ENCODE measurements at places on chromosomes 7 and 10.

DNA sequence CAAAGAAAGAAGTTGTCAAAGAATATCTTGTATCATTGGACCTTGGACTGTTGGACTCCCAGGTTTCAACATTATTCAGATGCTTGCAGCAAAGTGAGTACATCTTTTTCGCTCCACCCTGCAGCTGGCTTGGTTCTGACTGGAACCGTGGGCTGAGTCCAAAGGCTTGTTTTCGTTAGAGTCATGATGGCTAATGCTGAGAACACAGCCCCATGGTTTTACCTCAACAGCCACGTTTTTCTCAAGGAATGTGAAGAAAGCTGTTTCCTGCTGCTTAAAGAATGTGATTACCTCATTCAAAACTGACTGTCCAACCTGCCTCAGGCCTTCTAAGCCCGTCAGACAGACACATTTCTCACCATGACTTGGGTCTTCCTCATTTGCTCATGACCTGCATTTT lies 69.5 kb downstream of the STEAP1B start:
- DNase-seq, result no peak

DNA sequence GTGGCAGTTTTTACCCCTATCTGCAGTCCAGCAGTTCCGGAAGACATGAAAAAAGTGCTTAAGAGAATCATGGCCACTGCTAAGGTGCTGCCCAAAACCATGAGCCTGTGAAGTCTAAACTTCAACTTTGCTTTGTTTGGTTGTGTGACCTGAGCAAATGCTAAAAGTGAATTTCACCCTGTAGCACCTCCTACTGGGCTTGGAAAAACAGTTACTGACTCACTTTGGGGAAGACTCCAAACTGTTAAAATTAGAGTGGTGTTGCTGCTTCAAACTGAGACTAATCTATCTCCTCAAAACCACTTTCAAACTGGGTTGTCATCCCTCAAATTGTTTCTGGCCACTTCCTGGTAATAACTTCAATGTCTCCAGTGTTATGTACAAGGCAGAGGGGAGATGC lies 21.3 kb downstream of the MKX start:
- DNase-seq, result no peak

DNA sequence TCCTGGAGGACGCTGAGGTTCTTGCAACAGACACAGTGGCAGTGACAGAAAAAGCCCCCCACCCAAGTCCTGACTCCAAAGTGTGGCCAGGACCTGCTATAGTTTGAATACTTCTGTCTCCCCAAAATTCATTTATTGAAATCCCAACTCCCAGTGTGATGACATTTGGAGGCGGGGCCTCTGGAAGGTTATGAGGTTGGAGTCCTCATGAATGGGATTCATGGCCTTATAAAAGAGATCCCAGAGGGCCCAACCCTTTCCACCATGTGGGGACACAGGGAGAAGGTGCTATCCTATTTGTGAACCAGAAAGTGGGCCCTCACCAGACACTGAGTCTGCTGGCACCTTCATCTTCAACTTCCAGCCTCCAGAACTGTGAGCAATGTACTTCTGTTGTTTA lies 18.3 kb downstream of the ANXA11 start:
- DNase-seq, result no peak

DNA sequence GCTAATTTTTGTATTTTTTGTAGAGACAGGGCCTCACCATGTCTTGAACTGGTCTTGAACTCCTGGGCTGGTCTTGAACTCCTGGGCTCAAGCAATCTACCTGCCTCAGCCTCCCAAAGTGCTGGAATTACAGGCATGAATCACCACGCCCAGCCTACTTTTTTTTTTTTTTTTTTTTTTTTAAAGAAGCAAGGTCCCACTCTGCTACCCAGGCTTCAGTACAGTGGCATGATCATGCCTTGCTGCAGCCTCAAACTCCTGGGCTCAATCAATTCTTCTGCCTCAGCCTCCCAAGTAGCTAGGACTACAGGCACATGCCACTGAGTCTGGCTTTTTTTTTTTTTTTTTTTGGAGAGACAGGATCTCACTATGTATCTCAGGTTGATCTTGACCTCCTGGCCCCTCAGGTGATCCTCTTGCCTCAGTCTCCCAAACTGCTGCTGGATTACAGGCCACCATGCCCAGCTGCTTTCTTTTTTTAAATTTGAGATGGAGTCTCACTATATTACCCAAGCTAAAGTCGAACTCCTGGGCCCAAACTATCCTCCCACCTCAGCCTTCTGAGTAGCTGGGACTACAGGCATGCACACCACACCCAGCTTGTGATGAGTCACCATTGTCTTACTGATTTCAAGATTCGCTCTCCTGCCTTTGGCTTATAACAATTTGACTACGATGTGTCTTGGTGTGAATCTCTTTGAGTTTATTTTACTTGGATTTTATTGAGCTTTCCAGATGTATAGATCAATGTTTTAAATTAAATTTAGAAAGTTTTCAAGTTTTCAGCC lies 9.0 kb downstream of the RPEL1 start:
- DNase-seq, result no peak

GRCh38 chr7:73870041-73870492 lies 9.1 kb downstream of the TMEM270 start:
- DNase-seq, result no peak

- no peak for DNase-seq
These were observed 23.8 kb upstream of the SFTPA1 start for GRCh38 chr10:79586933-79587332.

DNA sequence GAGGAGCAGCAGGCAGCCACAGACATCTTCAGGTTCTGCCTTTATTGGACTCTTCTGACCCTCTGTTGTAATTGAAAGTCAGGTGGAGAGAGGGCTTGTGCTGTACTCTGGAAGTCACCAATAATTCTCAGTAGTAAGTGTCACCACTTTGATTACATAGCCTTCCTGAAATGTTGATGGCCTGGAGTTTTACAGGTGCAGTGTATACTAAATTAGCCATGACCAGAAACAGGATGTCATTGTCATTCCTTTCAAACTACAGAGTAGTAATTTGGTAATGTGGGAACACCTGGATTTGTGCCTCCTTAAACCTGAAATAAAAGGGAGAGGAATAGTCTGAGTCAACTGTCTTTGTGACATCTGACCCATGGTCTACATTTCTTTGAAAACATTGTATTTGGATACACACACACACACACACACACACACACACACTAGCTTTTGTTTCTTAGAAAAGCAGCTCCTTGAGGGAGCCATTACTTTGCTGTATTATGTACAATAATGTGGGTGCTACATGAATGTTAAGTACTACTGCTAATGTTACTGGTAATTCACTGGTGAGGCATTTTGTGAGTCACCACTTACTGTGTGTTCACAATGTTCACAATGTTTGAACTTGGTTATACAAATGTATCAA lies 19.6 kb downstream of the ARL4A start:
- no peak for DNase-seq

DNA sequence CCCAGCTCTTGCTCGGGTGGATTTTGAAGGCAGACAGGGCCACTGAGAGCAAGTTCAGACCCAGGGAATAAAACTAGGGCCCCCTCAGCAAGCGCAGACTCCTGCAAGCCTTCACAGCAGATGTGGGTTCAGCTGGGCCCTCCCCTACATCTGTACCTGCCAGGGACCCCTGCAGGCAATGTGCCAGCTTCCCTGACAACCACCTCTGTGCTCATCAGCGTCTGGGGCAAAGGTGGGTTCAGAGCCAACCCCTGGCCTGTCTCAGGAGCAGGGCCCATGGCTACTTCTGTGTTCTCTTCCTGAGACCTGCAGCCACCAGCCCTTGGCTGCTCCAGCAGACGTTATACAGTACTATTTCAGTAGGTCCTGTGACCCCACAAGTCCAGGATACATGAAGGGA lies 189.5 kb downstream of the DIP2C start:
- DNase-seq, result no peak

DNA sequence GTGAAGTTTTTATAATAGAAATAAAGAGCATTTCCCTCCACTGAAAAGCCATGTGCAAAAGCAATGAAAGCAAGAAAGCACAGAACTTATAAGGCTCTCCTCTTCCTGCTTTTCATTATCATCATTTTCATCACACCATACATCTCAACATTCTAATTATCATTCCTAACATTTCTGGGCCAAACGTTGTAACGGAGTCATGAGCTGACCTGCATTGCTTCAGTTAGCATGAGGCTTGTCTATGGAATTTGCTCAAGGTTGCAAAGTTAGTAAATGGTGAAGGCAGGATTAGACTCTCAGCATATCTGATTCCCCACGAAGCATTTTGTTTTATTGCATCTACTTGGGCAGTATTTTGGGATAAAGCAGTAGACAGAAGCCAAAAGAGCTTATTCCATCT lies 11.4 kb downstream of the SCIN start:
- no peak for DNase-seq

DNA sequence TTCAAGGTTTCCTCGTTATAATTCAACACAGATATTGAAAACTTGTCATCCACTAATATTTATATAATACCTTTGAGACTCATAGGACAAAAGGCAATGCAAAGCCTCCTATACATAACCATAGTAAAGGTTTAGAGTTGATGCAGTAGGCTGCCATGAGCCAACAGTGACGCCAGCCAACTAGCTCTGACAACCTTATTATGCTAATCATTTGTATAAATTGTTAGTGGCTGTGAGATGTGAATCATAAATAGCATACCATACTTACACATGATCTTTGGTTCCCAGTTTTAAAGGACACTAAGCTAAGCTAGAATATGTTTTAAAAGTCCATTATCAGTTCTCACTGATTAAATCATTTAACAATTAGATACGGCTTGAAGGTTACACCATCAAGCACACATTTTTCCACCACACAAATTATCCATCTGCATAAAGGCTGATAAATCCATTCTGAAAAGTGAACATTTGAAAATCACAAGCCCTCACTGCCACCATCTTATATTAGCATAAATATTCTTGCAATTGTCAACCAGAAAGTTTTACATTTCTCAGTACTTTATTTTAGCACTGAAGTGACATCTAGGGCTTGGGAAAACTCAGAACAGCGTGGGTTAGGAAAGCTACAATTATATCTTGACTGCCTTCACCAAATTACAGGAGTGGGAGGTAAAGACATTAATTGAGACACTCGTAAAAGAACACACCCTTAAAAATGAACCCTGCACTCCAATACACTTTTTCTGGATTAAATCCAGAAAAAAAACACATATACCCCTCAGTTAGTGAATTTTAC lies 30.7 kb downstream of the COA1 start:
- DNase-seq, result no peak

- no peak for DNase-seq
These were observed 386.5 kb upstream of the ANKRD30A start for GRCh38 chr10:36738738-36739431.

DNA sequence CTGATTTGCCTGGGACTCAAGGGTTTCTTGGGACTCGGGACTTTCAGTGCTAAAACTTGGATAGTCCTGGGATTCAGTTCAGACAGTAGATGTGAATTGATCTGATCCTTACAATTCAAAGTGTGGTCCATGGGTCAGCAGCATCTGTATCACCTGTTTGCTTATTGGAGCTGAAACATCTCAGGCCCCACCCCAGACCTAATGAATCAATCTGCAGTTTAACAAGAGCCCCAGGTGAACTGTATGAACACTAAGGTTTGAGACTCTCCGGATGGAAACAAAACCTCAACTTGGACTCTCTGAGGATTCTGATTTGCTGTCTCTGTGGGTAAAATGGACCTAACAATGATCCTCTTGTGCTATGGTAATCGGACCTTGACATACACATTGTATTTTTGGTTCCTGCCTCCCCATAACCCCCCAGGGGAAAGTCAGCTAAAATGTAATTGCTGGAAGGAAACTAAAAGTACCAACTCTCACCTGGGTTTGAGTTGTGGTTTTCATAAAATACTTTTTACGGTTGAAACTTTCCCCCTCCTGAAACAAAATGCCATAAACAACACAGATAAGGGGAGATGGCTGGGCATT lies 11.7 kb downstream of the CYP26A1 start:
- no peak for DNase-seq

DNA sequence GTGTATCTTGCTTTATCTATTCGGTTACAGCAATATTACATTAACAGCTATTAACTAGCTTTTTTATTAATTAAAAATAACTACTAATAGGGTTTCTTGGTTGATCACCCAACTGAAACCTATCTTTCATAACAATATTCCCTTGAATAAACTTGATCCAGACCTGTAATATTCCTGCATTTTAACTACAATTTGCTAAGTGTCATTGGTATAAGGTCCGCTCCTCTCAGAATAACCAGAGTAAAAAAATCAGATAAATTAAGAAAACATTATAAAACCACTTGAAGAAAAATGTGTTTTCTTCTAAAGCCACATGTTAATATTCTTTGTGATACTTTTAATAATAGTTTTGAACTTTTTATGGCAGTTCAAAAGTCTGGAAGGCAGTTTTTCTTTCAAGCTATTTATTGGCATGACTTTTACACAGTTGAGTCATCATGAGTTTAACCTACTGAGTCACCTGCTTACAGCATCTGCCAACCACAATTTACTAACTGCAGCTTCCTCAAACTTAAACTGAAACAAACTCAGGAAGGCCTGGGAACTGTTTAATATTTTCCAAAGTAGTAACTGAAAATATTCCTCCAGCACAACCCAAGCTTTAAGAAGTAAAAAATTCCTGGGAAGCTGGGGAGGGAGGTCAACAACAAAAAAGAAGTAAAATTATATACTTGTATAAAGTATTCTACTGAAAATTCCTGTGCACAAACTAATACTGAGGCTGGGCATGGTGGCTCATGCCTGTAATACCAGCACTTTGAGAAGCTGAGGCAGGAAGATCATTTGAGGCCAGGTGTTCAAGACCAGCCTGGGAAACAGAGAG lies 103.2 kb downstream of the NRBF2 start:
- DNase-seq, result no peak

DNA sequence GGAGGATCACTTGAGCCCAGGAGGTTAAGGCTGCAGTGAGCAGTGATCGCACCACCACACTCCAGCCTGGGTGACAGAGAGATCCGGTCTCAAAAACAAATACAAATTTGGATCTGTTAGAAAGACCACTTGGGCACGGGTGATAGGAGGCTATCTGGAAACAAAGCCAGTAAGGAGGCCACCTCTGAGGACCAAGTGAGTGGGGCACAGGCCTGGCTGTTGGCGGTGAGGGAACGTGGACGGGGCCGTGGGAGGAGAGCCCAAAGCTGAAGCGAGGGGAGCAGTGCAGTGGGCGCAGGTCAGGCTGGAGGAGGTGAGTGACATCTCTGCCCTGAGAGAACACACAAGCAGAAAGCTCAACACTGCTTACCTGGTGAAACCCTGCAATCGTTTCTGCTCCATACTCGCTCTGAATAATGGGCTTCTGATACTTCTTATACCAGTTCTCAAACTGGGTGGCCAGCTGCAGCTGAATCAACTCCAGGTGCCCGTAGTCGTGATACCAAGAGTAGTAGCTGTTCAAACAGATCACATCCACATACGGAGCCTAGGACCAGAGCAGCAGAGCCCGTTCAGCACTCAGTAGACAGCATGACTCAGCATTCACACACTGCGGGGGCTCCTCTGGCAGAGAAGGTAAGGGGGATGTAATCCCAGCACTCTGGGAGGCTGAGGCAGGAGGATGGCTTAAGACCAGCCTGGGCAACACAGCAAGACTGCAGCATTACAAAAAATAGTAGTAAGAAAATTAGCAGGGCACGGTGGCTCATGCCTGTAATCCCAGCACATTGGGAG lies 14.5 kb downstream of the GUSB start:
- no peak for DNase-seq

GRCh38 chr7:91266067-91266688 lies 1.9 kb downstream of the FZD1 start:
- no peak for DNase-seq
